Endothelial cell of umbilical vein (primary cell): ENCODE measurements at places on chromosomes 3 and 15.

GRCh38 chr15:33204926-33205325 is 10.4 kb upstream of the FMN1 start:
- DNase-seq = no peak

- DNase-seq = no peak
These were observed 2.9 kb upstream of the CLN6 start for GRCh38 chr15:68232449-68232848.

- DNase-seq = no peak
These were observed 187.3 kb upstream of the CFAP20DC start for GRCh38 chr3:59237121-59237520.

- DNase-seq = no peak
These were observed 31.3 kb upstream of the DCLK3 start for GRCh38 chr3:36795622-36796021.

GRCh38 chr3:56952846-56953245 is 107.6 kb upstream of the SPATA12 start:
- DNase-seq = no peak

- no peak for DNase-seq
These were observed 85.1 kb upstream of the OCA2 start for GRCh38 chr15:28184166-28184565.

- no peak for DNase-seq
These were observed 13.5 kb downstream of the HERC1 start for GRCh38 chr15:63820210-63820609.

DNA sequence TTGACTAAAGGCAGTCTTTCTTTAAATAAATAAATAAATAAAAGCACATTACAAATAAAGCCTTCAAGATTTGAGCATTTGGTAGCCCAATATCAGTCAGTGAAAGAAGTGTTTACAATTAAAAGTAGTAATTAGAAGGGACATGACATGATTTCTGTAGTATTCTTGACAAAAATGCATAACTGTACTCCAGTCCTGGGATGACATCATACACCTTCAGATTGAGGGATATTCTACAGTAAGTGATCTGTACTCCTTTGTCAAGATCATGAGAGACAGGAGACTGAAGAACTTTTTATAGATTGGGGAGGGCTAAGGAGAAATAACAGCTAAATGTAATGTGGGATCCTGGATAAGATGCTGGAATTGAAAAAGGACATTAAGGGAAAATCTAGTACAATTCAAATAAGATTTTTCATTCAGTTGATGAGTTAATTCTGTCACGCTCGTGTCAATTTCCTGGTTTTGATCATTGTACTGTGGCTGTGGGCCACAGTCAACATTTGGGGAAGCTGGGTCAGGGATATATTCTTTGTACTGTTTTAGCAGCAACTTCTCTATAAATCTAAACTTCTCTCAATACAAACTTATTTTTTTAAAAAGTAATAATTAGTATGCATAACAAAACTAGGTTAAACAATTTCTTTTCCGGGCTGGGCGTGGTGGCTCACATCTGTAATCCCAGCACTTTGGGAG is 314.8 kb downstream of the PTPRG start:
- no peak for DNase-seq

DNA sequence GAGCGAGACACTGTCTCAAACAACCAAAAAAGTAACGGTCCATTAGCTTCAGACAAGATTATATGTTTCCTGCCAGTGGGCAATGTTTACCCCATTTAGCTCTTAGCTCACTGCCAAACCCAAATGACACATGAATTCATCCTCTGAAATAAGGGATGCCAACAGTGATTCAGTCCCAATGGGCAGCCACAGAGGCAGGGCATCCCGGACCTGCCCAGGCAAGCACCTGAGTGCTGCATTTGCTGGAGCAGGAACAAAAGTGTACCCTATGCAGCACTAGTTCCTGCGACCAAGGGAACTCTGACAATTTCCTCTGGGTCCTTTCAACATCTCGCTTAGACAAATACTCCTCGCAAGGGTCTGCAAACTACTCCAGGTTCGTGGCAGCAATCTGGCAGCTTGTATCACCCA is 8.0 kb downstream of the IP6K2 start:
- no peak for DNase-seq

GRCh38 chr3:110413266-110413665 is 658.4 kb upstream of the NECTIN3 start:
- DNase-seq = no peak

GRCh38 chr15:66706225-66706732 is 4.2 kb downstream of the SMAD6 start:
- DNase-seq = peak; percentile 45

- no peak for DNase-seq
These were observed 54.3 kb downstream of the SLC4A7 start for GRCh38 chr3:27429909-27430308.

DNA sequence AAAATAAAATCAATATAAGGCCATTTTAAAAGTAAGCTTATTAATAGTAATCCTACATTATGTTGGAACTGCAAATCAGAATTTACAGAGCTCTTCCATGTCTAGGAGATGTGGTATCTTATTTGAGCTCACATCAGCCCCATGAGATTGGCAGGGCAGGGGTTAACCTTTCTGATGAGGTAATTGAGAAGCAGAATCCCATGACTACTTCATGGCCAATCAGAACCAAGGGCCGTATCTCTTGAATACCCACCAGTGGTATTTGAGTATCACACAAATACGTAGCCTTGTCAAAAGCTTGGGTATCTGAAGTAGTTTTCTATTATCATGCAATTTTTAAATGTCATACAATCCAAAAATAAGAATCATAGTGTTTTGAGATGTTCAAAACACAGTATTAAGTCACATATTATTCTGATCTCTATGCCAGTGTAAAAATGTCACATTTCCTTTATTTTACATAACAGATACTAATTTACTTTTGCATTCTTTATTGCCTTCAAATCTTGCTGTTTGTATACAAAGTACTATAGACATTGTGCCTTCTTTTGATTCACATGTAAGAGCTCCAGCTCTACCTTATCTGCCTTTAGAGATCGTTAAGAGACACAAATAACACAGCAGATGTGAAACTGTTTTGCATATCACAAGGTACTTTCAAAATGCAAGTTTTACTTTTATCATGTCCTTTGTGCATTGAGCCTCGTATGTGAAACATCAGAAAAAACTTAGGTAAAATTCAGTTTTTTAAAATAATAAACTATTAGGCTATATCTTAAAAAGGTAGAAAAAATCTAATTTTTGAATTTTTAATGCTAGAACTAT is 251.7 kb upstream of the GOLGA6L4 start:
- DNase-seq = no peak

DNA sequence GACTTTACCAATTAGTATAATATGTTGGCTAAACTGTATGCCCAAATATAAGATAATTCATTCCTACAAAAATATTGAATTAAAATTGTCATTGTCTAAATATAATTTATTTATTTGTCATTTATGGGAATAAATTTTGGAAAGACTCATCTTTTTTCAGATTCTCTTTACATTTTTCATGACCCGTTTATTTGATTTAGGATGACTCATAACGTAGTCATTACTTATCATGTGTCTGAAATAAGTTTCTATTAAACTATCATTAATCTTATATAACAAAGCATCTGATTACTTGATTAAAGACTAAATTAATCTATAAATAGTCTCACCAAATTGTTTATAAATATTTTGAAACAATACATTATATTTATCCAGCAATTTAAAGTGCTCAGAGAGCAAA is 516.6 kb downstream of the CADM2 start:
- DNase-seq = no peak

DNA sequence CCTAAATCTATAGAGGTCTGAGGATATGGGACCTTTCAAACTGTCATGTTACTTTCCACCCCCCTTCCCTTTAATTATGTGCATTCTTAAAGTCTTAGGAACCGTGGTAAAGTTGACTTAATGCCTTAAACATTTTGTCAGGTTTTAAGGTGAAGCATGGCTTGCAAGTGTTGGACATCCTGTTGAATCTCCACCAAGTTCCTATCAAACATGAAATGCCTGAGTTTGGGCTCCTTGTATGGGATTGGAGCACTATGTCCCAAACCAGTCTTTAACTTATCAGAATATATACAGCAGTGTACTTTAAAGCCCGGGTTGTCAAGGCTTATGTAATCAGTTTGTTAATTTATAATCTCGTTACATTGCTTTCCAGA is 1.1 kb downstream of the SNRK start:
- peak; percentile 33 for DNase-seq

GRCh38 chr3:57983734-57984518 is 24.3 kb upstream of the FLNB start:
- peak; percentile 81 for DNase-seq

GRCh38 chr15:84590406-84590805 is 10.4 kb upstream of the ZSCAN2 start:
- no peak for DNase-seq

GRCh38 chr15:90879730-90880366 is 4.5 kb upstream of the FES start:
- no peak for DNase-seq

DNA sequence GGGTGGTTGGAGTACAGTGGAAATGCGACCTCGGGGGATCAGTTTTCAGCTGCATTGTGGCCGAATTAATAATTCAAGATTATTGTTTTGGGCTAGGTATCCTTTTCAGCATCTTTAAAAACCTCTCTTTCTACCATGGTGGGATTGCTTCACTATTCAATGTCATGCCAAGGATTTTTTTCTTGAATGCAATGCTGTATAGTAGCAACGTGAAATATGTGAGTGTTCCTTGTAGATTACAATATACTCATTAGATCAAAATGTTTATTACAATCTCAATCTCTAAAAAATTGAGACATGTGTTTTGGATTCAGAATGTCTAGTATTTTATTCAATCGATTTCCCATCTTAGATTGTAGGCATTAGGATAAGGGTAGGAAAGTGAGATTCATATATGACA is 586.5 kb upstream of the TBL1XR1 start:
- DNase-seq = no peak

- no peak for DNase-seq
These were observed 31.4 kb upstream of the ABHD5 start for GRCh38 chr3:43659250-43659880.

- no peak for DNase-seq
These were observed 15.6 kb downstream of the KBTBD13 start for GRCh38 chr15:65091946-65092770.

- peak; percentile 40 for DNase-seq
These were observed 275.4 kb downstream of the FOXP1 start for GRCh38 chr3:71307991-71308697.

- no peak for DNase-seq
These were observed 93.4 kb downstream of the CHSY1 start for GRCh38 chr15:101158166-101159095.
